ENCODE measurements at places on chromosomes 12 and 14.

DNA sequence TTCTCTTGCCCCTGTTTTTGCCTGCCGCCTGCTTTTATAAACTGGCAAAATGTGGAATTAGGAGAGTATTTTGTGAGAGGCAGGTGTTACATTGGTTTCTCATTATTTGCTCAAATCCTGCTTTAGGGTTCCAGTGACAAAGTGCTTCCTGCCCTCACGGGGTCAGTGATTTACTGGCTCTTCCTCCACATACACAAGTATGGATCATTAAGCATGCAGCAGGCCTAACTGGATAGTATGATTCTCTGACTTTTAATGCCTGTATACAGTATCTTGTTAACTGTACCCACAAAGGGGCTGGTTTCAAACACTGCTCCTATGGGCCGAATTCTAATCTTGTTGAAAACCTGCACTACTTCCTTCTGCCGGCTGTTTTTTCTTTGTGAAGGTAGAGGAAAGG is 63.2 kb downstream of the PTCSC3 start:
- DNase-seq = no peak

- DNase-seq = no peak
These were observed 15.7 kb downstream of the ABHD4 start for GRCh38 chr14:22613736-22614239.

DNA sequence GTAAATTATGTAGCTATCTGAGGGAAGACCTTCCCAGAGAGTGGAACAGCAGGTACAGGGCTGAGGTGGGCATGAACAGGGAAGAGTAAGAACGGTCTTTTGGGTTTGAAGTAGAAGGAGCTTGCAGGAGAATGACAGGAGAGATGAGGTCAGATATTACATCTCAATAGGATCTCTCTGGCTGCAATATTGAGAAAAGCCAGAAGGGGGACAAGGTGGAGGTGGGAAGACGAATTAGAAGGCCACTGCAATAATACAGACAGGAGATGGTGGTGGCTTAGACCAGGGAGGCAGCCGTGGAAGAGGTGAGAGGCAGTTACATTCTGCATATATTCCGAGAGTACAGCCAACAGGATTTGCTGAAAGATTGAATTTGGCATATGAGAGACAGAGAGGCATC is 310.2 kb downstream of the APAF1 start:
- no peak for DNase-seq

DNA sequence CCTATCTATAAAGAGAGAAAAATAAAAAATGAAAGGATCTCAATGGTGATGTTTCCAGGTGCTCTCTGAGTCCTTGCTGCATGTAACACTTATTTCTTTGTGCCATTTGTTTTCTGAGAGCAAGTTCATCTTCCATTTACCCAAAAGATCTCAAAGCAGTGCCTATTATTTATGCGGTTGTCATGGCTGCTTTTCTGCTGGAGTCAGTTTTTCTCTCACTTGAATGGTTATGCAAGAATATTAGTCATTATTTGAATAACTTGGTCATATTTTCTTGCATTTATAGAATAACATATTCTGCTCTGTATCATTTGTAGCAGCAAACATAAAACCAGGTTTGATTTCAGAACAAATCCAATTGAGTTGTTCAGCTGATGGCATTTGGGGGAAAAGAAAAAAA is 141.8 kb upstream of the G2E3 start:
- no peak for DNase-seq

- peak; percentile 44 for DNase-seq
These were observed 55.1 kb downstream of the CMAS start for GRCh38 chr12:22100958-22101748.

DNA sequence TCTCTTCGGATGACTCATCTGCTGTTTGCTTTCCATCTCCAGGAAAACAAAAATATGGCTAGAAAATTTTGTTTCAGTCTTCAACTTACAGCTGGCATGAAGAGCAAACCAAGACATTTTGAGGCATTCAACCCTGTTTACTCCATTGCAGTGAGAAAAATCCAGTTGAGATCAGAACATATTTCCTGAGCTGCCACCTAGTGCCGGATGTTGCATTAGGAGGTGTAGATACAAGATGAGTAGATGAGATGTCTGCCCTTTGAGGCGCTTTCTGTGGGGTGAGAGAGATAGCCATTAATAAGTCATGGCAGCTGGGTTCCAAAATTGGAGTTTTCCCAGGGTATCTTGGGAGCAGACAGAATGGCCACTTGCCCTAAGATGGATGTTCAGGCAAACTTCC is 171.1 kb downstream of the PRKCH start:
- DNase-seq = no peak

GRCh38 chr12:120227233-120228040 is 26.5 kb upstream of the RPLP0 start:
- DNase-seq = no peak

- no peak for DNase-seq
These were observed 16.5 kb downstream of the SLC15A4 start for GRCh38 chr12:128807161-128807724.

DNA sequence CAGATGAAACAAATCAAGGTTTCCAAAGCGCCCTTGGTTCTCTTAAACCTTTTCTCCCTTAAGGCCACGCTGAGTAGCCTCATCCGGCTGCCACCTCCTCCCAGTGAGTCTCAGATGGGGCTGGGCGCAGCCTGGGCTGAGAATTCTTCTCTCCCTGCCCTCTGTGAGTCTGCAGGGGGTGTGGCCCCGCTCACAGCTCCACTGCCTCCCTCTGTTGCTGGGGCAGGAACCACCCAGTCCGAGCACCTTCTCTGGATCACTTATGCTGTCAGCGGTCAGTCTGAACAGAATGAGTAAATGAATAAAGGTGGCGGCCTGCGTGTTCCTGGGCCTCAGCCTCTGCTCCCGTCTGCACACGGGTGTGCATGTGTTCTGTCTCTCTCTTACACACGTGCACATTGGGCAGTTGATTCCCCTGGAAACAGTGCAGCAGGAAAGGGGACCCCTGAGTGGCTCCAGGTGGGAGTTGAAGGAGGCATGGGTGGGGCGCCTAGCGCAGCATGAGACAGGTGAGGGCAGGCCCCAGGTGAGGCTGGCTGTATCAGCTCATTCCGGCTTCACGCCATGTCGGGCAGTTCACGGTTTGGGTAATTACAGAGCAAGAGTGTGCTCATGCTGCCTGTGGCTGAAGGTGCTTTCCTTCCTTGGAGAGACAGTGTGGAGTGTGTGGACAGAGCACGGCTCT is 4.3 kb downstream of the PAPLN start:
- no peak for DNase-seq

DNA sequence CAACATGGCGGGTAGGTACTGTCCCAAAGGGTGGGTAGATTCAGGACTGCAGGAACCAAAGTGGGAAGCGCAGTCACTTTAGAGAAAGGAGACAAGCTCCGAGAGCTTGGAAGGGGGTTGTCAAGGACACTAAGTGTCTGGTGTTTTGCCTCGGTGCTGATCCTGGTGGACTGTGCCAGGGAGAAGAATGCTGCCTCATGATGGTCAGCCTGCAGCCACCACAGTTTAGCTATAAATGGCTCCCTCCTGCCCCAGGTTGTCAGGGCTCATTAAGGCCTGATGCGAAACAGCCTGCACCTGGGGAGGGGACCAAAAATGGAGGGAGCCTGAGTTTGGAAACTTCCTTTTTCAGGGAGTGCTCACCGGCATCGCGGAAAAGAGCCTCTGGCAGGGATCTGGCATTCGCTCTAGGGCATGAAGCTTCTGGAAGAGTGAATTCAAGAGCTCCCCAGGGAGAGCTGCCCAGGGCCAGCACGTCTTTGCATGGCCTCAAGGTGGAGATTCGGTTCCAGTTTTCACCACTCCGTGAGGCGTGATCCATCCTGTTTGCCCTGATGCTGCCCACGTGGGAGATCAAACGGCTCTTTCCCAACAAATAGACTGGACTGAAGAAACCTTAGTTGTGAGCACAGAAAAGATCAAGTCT is 164.0 kb downstream of the FOXN3 start:
- DNase-seq = no peak

DNA sequence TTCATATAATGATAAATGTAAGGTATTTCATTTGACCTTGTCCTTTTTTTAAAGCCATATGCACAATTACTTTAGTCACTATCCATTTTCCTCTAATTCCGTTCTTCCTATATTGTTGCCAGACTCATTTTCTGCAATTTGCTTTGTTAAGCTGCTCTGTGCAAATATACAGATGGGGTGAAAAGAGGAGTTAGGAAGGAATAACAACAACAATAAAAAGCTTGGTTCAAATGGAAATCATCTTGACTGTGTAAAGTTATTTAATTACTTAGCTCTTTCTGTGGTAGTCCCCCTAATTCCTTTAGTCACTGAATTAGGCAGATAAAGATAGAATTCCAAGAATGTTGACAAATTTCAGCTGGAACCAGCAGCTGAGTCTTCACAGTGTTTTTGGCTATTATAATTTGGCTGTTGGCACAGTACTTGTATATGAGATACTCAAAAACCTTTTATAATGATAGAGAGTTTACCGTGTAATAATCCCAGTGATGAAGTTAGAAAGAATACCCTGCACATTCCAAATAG is 838.0 kb downstream of the RPS29 start:
- DNase-seq = no peak

- no peak for DNase-seq
These were observed 106.9 kb upstream of the ANO4 start for GRCh38 chr12:100687686-100688085.

DNA sequence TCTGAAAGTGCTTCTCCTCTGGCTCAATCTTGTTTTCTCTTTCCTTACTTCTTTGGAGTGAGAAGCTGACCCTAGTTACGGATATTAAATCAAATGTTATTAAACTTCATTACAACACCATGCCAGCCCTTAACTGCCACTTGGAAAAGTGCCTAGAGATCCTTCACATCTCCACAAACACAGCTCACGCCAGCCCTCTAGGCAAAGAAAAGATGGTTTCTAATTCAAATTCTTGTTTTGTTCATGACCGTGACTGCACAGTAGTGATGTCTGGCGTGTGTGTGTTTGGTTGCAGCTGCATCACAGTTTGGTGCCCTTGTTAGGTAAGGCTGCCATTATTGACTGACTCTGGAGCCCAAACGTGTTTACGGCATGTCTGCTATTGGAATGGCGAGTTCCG is 113.0 kb downstream of the BEGAIN start:
- no peak for DNase-seq

DNA sequence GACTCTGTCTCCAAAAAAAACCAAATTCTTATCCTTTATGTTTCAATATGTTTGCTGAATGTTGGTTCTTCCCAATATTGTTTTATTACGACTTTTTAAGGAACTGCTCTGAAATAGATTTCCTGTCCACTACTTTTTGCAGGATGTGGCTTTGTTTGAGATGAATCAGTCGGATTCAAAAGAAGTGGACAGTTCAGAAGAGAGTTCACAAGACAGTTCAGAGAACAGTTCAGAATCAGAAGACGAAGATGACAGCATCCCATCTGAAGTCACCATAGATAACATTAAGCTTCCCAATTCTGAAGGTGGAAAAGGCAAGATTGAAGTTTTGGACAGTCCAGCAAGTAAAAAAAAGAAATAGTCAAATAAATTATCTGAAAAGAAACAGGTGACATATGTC is 8.2 kb downstream of the NOPCHAP1 start:
- no peak for DNase-seq

DNA sequence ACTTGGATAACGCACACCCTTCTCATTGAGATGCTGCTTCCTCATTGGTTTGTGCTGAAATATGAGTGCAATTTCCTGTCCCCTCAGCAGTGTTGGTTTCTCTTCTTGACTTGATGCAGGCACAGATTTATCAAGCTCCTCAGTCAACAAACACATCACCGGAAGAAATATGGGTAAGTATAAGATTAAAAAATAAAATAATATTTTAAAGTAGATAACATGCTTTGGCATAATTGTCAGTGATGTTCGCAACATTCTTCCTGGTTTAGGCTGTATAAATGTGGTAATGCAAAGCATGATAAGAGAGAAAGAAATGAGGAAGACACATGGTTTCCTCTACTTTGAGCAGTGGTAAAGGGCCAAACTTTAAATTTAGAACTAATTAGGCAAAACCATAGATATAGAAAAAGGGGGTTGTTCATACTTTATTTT is at the start of gene GPR65:
Gene GPR65 (plus strand): TSS at position 86 of the 432 bp plus-strand sequence. CDS start 5,713 bp downstream, outside the sequence.
- DNase-seq = no peak

GRCh38 chr12:132279930-132280329 is 49.5 kb downstream of the GALNT9 start:
- DNase-seq = no peak

All from stimulated activated CD4-positive, alpha-beta T cell treated with anti-CD3 and anti-CD28 coated beads, Interleukin-2, amount 100 ng/mL, for 24 hours (primary cell).